Stimulated activated CD4-positive, alpha-beta T cell treated with anti-CD3 and anti-CD28 coated beads, Interleukin-4, amount 100 ng/mL, for 48 hours (primary cell): ENCODE measurements at places on chromosomes 16 and 17.

DNA sequence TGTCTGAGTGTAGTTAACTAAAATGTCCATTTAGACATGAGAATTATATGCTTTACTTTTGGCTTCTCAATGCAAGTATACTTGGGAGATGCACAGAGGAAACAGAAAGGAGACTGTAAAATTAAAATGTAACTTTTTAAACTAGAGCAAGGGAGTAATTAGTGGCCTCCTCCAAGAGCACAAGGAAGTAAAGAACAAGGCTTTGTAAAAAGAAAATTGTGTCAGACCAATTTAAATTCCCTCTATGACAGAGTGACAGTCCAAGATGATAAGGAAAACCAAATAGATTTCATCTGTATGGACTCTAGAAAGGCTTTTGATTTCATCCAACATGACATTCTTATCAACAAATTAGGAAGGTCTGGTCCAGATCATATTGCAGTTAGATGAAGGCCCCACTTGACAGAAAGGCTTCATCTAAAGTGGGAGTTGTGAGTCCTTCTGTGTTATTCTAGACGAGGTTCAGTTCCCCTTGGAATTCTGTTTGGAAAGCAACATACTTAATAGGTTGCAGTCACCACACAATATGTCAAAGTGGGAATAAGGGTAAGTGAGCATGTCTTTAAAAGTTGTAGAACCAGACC lies 6.5 kb upstream of the CAPNS2 start:
- DNase-seq = no peak

GRCh38 chr17:63772801-63773271 lies 561 bp downstream of the CCDC47 start:
- DNase-seq = no peak

GRCh38 chr17:72258711-72259110 lies 137.9 kb downstream of the SOX9 start:
- no peak for DNase-seq

GRCh38 chr17:55341432-55341831 lies 76.7 kb downstream of the HLF start:
- DNase-seq = peak; percentile 11

GRCh38 chr16:23843143-23843542 lies 7.4 kb downstream of the PRKCB start:
- DNase-seq = no peak

DNA sequence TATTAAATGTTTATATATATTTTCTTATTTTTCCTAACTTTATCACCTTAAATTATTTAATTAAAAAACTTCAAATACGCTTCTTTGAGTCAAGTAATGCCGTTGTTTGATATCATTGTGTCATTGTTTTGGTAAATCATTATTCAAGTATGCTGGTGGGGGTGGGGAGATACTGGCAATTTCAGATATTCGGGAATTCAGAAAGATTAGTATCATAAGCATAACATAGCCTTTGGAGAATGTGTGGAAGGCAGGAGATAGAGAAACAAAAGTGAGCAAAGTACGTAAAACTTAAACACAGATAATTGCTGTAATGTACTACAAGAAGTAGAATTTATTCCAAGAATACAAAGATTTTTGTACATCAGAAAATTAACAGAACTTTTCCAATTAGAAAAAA lies 49.8 kb downstream of the TANC2 start:
- no peak for DNase-seq

DNA sequence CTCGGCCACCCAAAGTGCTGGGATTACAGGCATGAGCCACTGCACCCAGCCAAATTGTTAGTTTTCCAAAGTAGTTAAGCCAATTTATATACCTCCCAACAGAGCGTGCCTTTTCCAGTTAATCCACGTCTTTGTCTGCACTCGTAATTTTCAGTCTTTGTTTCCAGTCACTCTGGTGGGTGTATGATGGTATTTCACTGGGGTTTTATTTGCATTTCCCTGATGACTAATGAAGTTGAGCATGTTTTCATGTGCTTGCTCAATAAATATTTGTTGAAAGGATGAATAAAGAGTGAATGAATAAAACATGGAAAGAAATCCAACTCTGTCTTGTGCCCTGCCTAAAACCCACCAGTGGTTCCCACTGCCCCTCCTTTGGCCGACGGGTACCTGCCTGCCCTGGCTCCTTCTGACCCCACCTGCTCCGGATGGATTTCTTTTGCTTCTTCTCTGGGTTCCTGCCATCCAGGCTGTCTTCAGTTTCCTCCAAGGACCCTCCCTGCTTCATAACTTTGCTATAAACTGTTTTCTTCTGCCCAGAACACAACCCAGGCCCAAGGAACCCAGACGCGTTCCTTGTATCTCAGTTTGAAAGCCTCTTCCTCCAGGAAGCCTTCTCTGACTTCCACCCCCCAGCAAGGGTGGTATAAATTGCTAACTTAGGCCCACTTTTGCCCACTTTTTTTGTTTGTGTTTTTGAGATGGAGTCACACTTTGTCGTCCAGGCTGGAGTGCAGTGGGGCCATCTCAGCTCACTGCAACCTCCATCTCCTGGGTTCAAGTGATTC lies 3.0 kb upstream of the ABCC1 start:
- DNase-seq = no peak

- no peak for DNase-seq
Measured at GRCh38 chr16:26413780-26414179, 652.9 kb upstream of the C16orf82 start.

DNA sequence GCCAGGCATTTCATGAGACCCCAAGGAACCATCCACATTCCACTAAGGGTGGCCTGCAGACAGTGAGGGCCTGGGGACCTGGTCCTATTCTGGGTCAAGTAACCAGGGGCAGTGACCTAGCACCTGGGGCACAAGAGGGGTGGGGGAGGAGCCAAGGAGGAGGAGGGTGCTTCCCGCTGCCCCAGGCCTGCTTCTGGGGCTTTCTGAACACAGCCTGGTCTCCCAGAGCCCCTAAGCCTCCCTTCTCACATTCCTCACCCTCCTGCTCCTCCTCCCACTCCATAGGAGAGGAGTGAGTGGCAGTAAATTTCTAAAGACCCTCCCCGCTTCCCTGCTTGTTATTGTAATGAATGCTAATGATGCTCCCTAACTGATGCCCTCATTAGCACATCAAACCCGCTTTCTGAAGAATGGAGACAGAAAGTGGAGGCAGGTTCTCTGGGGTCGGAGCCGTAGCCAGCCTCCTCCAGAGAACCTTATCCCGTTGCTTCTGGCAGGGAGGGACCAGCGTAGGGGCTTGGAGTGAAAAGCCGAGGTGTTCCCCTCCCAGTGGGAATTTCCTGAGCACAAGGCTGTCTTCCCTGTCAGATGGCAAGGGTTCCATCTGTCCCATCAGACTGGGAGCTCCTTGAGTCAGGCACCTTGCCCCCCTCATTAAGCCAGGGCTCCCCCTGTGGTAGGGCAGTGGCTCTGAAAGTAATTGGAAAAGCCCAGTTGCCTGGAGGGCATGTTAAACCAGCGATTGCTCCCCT lies 3.7 kb upstream of the SRCIN1 start:
- DNase-seq = no peak

- DNase-seq = peak; percentile 46
Measured at GRCh38 chr17:48728232-48729231, at the start of gene HOXB13. HOXB13 (minus strand) TSS chr17:48728750; CDS start chr17:48728593, 157 bp downstream.

DNA sequence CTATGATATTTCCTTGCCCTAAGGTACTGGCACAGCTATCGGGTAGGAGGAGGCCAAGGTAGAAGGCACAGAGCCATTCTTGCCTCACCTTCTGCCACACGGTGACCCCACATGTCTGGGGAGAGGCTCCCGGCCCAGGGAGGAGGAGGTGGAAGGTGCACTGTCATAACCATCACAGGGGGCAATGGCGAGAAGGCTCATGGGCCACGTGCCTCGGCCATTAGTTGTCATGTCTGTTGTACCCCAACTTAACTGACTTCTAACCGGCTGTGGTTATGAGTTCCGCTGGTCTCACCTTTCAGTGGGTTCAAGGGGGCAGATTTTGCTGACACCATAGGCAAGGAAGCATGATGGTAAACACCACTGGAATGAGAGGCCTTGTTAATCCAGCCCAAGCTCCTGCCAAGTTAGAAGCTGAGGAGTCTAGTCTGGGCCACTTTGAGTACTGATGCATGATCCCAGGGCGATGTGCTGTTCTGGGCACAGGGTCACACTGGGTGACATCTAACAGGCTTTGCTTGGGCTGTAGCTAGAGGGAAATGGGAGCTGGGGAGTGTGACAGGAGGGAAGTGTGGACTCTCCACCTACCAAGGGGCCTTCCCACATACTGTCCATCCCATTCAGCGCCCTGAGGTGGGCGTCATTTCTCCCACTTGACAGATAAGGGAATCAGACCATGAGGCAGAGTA lies 39.6 kb downstream of the HLF start:
- no peak for DNase-seq

- DNase-seq = peak; percentile 36
Measured at GRCh38 chr17:48915459-48916282, 7.5 kb downstream of the UBE2Z start.

- DNase-seq = no peak
Measured at GRCh38 chr16:79638386-79638785, 37.8 kb upstream of the MAF start.

- no peak for DNase-seq
Measured at GRCh38 chr16:1667271-1667670, 10.8 kb upstream of the JPT2 start.

GRCh38 chr16:142405-142967 lies 4.0 kb upstream of the NPRL3 start:
- no peak for DNase-seq

GRCh38 chr16:30924076-30924912 lies 922 bp downstream of the FBXL19 start:
- DNase-seq = no peak

DNA sequence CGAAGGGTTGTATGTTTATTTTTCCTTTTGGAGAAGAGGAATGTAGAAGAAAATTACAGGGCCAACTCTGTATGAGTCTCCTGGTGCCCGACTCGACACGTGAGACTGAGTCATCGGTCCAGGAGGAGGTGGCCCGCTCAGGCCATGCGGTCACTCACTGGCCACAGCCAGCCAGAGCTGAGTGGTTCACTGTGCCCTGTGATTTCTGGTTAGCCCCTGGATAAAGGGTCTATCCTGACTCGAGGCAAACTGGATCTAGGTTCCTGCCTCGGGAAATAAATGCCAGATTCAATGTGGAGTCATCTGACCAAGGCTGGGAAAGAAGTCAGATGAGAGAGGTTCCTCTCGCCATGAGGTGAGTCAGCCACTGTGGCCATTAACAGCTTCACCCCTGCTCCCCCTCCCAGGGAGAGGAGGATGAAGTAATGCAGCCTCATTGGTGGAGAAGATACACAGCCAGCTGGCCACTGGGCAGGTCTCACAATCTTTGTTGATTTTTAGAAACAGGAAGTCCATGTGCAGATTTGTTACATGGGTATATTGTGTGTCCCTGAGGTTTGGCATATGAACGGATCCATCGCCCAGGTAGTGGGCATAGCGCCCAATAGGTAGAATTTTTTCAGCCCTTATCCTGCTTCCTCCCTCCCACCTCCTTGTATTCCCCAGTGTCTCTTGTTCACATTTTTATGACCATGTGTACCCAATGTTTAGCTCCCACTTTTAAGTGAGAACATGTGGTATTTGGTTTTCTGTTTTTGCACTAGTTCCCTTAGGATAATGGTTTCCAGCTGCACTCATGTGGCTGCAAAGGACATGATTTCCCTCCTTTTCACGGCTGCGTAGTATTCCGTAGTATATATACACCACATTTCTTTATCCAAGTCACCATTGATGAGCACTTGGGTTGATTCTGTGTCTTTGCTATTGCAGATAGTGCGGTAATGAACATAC lies 21.7 kb upstream of the USP36 start:
- DNase-seq = no peak

- no peak for DNase-seq
Measured at GRCh38 chr16:87067003-87067556, 250.1 kb downstream of the C16orf95 start.
